ENCODE measurements at places on chromosomes 6 and 20. TPM values are rescaled to one million over a fixed set of nuclear protein-coding genes. Genes with fewer than 3 reads are reported as not detected.

- no peak for DNase-seq
These were observed 54.7 kb downstream of the CDC5L start for GRCh38 chr6:44442236-44442635.

GRCh38 chr6:143233554-143234285, 173.0 kb downstream of the AIG1 start:
- DNase-seq, result no peak

- DNase-seq, result peak; percentile 99
These were observed at the start of gene ACSS2 for GRCh38 chr20:34876406-34877282. ACSS2 (plus strand) TSS chr20:34876612; CDS start chr20:34876646, 34 bp downstream.

- no peak for DNase-seq
These were observed 34.8 kb downstream of the MYLIP start for GRCh38 chr6:16163535-16164300.

DNA sequence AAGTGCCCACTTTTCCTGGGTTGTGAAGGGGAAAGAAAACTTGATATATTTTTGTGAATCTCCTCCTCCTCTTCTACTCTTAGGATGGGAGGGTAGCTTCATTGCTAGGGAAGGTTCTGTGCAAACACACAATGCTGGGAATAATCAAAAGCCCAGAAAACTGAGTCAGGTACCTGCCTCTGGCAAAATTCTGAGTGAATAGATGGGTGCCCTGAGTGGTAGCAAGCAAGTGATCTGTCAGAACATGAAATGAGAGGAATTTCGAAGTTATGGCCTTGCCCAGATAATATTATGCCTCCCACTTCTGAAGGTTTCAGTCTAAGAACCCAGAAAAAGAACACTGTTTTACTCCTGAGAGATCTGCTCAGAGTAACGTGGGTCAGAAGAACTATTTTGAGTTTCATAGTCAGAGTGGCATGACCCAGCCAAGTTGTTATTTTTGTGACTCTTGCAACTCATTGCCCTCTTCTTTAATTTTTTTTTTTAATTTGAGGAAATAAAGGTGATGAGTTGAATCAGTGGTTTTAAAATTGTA, 158.3 kb downstream of the BMP2 start:
- DNase-seq, result no peak

- DNase-seq, result no peak
These were observed 1017.3 kb downstream of the KIF16B start for GRCh38 chr20:15555913-15556312.

DNA sequence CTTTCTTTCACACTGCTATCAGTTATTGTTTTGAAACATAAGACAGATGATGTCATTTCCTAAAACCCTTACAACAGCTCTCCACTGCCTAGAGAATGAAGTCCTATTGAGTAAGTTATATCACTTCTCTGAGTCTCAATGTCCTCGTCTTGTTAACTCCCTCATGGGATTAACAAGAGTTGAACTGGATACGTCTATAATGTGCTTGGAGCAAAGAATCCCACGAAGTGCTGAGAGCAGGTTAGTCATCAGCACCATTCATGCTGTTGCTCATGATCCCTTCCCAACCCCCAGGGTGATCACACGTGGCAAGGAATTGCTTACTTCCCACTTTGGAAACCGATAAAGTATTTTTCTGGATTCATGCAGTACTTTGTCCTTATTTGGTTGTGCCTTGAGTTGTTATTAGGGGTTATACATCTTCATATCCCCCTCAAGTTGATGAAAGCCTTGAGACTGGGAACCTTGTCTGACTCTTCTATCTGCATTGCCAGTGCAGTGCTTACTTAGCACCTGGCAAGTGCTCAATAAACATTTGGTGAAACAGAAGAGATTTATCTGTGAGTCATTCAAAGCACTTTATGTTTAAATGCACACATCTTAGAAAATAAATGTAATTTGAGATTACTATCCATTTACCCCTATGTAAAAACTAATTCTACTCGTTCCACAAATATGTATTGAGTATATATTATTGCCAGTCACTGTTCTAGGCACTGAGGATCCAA, 487.5 kb downstream of the EPM2A start:
- DNase-seq, result no peak

- DNase-seq, result peak; percentile 91
These were observed 1.4 kb downstream of the STAU1 start for GRCh38 chr20:49186535-49187329.

DNA sequence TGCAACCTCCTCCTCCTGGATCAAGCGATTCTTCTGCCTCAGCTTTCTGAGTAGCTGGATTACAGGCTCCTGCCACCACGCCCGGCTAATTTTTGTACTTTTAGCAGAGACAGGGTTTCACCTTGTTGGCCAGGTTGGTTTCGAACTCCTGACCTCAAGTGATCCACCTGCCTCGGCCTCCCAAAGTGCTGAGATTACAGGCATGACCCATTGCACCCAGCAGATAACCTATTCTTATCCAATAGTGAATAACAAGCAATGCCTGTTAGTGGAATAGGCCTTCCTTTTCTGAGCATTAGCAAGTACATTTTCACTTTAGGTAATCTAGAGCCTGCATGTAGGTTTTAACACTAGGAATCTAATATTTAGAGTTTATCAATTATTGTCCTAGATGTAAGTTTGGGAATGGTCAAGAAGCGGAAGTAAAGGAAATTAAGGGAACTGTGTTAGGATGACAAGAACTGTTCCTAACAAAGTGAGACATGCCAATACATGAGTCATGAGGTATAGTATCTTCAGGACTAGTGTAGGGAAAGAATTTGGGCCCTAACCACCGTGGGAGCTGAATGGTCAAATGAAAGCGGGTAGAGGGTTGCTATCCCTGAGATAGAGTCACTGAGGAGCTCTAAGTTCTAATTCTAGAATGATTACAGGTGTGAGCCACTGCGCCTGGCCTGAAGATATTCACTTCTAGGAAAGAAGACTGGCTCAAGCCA, 15.0 kb downstream of the BLTP3A start:
- DNase-seq, result no peak

DNA sequence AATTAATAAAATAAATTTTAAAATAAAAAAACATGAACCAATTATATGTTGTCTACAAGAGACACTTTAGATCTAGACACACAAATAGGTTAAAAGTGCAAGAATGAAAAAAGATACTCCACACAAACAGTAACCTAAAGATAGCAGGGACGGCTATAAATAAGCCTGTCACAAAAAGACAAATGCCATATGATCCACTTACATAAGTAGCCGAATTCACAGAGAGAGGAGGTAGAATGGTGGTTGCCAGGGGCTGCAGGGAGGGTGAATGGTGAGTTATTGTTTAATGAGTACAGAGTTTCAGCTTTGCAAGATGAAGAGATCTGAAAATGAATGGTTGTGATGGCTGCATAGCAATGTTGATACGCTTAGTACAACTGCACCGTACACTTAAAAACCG, 32.7 kb downstream of the KATNA1 start:
- DNase-seq, result no peak

DNA sequence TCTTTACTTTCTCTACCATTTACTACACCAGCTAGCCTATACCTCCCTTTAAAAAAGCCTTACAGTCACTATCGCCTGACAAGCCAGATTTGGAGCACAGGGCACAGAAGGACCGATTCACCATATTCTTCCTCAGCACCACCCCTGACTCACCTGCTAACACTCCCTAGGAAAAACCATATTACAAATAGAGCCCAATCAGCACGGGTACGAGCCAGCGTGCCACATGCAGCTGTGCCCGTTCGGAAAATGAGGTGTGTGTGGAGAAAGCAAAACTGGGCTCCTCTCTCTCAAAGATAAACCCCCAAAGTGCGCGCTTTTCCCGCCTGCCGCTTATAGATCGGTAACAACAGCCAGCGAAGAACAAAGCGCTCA, 1.2 kb downstream of the SYNCRIP start:
- no peak for DNase-seq

DNA sequence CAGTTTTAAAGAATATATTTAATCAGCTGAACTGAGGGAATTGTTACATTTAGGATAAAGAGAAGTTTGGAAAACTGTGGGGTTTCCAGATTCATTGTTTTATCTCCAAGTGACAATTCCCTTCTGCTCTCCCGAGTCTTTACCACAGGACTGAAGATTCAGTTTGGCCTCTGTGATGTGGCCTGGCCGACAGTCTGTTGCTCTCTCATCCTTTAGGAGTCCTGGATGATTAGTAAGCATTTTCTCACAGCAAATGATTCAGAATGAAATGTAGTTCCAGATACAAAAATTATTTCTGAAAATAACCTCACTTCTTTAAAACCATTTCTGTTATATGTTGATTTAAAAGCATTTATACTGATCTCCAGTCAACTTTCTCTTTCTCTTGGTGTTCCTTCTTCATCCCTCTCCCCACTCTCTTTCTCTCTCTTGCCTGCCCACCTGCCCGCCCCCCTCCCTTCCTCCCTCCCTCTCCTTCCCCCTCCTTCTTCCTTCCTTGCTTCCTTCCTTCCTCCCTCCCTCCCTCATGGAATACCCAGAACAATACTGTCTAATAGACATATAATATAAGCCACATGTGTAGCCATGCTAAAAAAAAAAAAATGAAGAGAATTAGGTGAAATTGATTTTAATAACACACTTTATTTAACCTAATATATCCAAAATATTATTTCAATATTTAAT, 254.9 kb downstream of the PRL start:
- no peak for DNase-seq

- no peak for DNase-seq
These were observed 93.9 kb upstream of the OGFRL1 start for GRCh38 chr6:71194724-71195123.

DNA sequence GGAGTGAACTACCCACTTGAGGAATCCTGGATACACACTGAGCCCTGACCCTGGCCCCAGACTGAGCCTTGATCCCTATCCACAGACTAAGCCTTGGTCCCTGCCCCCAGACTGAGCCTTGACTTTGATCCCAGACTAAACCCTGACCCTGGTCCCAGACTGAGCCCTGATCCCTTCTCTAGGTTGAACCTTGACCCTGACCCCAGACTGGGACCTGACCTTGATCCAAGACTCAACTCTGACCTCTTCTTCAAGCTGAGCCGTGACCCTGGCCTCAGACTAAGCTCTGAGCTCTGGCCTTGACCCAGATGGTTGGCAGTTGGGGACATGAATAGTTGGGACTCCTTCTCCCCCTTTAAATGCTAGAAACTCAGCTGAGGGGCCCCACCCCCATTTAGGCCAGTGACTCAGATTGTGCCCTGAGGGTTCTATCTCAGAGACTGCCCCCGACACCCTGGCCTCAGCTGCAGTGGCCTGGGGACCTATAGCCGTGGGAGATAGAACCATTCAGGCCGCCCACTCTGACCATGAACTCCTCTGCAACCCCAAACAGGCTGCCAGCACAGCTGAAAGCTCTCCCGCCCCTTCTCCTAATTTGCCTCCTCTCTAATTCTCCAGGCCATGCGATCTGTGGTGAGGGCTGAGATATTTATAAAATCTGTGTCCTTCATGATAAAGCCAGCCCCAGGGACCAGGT, 84.7 kb downstream of the DLGAP4 start:
- no peak for DNase-seq

DNA sequence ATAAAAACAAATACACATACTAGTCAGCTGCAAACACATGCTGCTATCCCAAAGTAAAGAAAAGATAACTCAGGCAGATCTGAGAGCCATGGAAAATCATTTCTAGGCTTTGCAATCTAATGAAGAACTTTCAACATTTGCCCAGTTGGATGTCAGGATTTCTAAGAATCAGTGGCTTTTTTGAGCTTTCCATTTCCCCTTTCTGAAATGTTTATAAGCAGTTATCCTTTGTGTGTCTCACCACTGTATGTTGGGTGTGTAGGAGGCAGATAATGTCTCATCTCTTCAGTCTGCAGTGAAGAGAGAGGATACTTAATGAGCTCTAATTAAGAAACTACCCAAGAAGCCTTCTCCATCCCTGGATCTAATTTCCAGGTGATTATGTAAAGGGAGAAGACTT, 43.6 kb downstream of the RGS17 start:
- no peak for DNase-seq

The SLC17A1 gene
- total RNA-seq, result 0.28 TPM

The TRAPPC3L gene
- not detected for total RNA-seq

The DUSP22 gene
- 22.5 TPM for total RNA-seq

The SLC35F1 gene
- total RNA-seq, result not detected

The TCF21 gene
- total RNA-seq, result not detected

The MYCT1 gene
- not detected for total RNA-seq
